ENCODE measurements at places on chromosomes 1 and 21.

- DNase-seq: no peak
Measured at GRCh38 chr1:31127266-31127665, 61.7 kb upstream of the PUM1 start.

DNA sequence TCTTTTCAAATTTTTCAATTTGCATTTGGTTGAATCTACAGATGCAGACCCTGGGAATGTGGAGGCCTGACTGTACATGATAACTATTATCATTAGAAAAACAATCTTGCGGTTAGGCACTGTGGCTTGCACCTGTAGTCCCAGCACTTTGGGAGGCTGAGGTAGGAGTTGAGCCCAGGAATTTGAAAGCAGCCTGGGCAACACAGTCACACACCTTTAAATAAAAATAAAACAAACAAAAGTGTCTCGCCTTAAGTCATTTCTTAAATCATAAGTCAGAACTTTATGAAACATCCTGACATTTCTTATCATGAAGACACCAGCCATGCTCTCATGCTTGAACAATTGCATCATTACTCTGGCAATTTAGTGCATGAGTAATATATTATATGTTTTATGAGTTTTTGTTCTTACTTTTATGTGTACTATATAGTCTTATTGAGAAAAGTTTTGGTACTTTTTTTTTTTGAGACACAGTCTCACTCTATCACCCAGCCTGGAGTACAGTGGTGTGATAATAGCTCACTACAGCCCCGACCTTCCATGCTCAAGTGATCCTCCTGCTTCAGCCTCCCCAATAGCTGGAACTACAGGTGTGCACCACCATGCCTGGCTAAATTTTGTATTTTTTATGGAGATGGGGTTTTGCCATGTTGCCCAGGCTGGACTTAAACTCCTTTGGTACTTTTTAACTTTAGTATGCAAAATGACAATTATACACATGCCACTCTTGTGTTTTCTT is 7.8 kb downstream of the TBX19 start:
- DNase-seq: no peak

DNA sequence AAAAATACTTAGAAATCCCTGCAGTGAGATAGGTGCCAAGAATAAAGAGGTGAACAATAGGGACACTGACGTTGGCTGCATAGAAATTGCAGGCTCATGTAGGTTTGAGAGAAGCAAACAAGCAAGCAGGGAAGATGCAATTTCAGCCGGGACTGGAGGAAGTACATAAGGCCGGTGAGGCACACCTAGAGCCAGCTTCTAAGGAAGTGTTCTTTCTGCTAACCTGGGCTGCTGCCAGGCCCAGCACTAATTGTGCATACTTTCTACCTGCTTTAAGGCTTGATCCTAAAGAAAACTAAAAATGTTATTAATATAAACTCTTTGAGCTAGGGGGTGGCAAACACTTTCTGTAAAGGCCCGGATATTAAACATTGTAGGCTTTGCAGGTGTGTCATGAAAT is 71.0 kb downstream of the LMO4 start:
- DNase-seq: no peak

DNA sequence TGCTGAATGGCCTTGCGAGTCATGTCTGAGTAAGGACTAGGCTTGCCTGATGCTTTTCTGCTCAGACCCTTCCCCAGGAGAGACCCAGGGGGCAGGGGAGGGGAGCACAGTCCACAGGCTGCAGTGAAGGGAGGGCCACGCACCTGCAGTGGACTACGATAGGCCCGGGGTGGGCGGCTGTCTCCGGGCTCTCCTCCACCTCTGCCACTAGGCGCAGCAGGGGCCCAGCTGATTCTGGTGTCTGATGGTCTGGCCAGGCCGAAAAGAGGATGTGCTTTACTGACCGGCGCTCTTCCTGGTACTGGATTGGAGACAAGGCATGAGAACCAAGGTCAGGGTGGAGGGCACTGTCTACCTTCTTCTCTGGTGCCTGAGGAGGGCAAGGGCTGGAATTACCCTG is 7.9 kb upstream of the ARL8A start:
- no peak for DNase-seq

DNA sequence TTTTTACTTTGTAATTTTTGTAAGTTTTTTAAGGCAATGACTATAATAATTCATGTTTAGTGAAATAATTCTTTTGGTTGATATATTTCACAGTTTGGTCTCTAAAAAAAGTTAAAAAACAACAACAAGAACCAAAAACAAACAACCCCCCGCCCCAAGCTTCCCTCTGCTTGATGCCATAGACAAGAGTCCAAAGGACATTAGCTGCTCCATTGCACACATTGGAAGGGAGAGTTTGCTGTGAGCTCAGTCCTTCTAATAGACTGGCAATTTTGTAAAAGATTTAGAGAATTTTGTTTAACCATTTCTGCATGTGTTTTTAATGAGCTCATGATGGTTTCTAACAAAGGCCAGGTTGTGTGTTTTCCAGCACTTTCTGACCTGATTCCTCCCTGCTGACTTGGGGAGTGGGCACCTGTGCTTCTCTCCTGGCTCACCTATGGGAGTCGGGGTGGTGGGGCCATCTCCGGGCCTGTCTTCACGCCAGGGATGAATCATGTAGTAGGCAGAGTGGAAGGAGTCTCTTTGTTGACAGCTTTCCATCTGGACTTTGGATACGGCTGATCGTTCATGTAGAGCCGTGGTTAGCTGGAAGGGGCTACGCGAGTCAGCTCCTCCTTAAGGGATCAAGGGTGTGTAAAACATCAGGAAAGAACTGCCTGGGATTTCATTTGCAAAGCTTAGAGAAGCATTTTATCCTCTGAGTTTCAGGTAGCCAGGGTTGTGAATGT is 14.1 kb downstream of the ZBTB18 start:
- DNase-seq: no peak

- no peak for DNase-seq
Measured at GRCh38 chr1:54238353-54239034, 38.5 kb downstream of the MRPL37 start.

- DNase-seq: peak; percentile 57
Measured at GRCh38 chr1:71422221-71422620, 341.4 kb upstream of the ZRANB2 start.

- no peak for DNase-seq
Measured at GRCh38 chr1:236150311-236150955, 8.1 kb downstream of the GPR137B start.

GRCh38 chr1:12184008-12184681 is 17.4 kb downstream of the TNFRSF1B start:
- peak; percentile 48 for DNase-seq

- no peak for DNase-seq
Measured at GRCh38 chr1:58524353-58524945, 22.1 kb downstream of the OMA1 start.

GRCh38 chr1:99482286-99482685 is 163.6 kb upstream of the PALMD start:
- no peak for DNase-seq

GRCh38 chr21:44846485-44847260 is 26.8 kb downstream of the PTTG1IP start:
- DNase-seq: peak; percentile 38

GRCh38 chr21:45910548-45911221 is 70.9 kb upstream of the COL6A1 start:
- peak; percentile 16 for DNase-seq

DNA sequence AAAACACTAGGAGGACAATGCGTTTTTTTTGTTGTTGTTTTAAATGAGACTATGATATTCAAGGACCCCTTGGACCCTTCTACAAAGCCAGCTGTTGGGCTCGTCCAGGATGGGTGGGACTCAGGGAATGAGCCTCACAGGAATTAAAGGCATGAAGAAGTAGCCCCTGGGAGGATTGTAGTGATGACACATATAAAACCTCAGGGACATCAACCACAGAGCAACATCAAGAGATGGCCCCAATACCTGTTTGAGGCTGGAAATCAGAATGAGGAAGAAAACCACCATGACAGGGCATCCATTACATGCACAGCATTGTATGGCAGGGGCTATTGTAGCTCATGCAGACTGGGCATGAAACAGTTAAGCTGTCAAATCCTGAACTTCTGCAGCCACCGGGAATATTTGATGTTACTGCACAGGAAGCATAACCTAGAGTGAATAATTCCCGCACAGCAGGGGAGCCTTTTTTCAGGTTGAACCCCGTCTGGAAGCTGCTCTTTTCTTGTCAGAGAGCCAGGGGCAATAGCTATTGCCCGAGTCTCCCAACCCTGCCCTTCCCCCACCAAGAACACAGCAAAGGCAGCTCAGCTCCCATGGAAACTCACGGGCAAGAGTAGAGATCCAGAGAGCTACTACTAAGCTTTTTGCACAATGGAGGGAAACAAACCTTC is 140.2 kb upstream of the FGGY start:
- DNase-seq: peak; percentile 31

DNA sequence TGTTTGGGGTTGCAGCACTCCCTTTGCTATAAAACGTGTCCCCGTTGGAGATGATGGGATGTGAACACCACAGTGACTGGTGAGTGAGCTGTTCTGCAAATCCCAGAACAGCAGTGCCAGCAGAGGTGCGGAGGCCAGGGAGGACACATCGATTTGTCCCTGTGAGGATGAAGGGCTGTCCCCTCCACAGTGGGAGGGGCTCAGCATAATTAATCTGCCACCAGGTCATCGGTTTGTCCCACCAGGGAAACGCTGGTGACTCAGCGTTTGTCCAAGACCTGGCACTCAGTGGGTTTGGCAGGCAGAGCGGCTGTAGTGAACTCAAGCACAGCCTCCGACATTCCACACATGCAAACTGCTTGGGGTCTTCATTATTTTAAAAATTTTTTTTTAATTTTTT is 22.8 kb upstream of the PDE9A start:
- DNase-seq: no peak

DNA sequence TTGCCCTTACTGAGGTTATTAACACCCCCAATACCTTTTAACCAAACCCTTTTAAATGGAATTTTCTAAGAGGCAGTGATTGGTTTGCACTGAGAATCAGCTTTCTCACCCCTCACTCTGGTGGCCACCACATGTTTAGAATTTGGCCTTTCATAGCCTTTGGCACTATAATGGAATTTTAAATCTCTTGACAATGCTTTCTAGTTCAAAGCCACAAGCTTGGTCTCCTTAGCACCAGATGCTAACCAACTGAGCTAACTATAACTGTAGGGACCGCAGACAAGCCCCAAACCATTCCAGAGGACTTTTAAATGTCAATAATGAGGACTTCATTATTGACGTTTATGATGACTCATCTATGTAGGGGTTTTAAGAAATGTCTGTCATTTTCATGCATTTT is 238.7 kb upstream of the SNX7 start:
- DNase-seq: no peak

DNA sequence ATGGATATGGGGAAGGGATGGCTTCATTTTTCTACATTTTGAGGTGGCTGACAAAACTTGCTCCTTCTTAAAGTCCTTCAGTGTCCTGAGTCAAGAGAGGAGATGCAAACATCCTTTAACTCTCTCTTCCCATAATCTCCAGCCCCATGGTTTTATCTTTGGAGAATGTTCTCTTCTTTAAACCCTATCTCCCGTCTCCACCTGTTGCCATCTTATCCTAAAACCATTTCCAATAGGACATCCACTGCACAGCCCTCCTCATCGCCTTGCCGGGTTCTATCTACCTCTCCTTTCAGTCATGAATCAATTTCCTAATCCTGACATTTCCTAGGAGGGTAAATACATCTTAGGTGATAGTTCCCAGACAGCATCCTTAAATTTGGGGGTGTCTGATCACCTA is 44.2 kb upstream of the KCNE2 start:
- DNase-seq: no peak

DNA sequence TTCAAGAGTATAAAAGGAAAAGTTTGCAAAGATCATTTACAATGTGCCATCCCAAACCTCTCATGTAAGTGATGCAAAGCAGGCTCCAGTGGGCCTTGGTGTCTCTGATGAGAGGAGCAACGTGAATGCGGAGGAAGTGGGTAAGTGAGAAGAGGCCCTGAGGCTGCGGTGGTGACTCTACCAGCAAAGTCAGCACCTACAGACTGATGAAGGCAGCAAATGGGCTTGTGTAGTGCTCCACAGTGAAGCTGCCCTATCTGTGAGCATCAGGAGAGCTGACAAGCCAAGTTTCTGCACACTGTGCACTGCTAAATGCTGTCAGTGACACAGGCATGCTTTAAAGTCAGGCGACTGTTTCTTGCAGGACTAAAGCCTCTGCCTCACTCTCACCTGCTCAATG is 15.6 kb upstream of the RAP1A start:
- DNase-seq: no peak

DNA sequence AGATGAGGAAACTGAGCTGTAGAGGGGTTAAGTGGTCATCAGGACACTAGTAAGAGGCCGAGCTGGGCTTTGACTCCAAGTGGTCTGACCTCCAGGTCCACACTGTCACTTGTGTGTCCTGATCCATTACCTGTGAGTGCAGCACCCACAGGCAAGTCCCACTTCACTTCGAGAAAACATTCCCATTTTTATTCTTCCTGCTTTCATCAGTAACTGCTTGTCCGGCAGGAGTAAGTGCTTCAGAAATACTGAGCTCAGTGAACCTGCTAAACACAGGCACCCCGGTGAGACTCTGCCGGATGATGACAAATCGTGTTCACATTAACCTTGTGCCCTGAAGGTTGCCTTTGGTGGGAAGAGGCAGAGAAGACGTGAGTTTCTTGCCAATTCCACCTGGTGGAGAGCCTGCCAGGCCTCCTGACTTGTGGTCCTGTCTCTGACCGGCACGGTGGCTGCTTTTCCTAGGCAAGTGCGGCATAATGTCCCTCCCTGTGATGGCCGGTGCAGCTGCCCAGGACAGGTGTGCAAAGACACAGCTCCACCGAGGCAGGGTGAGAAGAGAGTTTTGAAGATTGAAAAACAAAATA is 29.4 kb downstream of the ZBTB18 start:
- DNase-seq: no peak

DNA sequence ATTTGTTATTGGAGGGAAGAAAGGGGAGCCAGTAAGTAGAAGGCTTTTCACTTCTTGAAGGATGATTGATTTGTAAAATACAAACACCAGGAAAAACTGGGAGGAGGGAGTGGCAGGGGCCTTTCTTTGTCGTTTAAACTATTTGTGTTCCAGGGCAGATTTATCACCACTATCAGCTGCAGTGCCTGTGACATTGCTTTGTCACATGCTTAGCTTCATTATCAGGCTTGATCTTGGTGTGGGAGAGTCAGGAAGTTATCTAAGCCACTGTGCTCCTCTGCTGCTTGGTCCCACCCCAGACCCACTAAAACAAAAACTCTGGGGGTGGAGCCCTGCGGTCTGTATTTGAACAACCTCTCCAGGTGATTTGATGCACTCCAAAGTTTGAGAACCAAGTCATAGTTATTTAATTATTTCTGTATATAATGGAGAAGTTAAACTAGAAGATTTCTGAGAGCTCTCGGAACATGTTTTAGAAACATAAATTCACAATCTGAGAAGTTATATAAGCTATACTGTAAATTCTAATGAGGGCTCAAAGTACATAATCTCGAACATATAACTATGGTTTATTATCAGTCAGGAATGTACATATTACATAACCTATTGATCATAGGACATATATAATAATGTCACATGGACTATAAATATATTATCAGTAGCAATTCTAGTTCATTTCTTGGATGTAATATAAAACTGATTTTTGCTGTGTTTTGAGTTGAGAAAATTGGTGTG is 87.9 kb downstream of the CDC14A start:
- DNase-seq: no peak

- DNase-seq: peak; percentile 16
Measured at GRCh38 chr1:202625416-202626360, 84.6 kb downstream of the SYT2 start.
